ENCODE measurements at places on chromosomes 12 and 14. TPM values are rescaled to one million over a fixed set of nuclear protein-coding genes. Genes with fewer than 3 reads are reported as not detected.

DNA sequence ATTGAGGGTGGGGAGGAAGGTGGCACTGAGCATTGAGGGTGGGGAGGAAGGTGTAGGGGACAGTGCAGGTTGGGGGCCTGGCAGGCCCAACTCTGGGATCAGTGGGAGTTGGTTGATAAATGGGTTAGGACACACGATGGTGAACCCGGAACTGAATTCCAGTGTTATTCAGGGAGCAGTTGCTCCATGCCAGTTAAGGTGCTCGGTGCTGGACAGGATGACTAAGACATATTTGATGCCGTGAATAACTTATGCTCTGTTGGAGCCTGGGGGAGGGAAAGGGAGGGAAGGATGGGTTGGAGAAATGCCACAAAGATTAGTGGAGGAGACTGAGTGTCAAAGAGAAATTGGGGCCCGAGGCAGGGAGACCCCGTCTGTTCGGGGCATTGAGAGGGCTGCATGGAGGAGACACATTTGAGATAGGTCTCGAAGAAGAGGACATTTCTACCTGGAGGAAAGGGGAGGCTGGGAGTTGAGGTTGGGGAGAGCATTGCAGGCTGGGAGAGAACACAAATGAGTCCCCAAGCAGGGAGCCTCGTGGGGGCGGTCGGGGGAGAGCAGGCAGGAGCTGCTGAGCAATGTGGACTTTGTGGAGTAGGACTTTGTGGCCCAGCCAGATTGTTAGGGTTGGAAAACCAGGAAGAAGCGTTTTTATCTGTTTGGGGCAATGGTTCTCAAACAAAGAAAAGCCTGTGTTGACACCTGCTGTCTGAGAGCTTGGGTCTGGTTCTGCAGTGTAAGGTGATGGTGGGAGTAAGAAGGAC lies 65.3 kb downstream of the IQSEC3 start:
- DNase-seq = no peak
- H3K27ac ChIP-seq = no peak overlapping the region
- no peak overlapping the region for H3K4me3 ChIP-seq
- no peaks in the 10 kb centered on the region for H3K27me3 ChIP-seq
- H3K36me3 ChIP-seq = no peaks in the 10 kb centered on the region

Gene ARHGAP5
- total RNA-seq = 49.4 TPM

DNA sequence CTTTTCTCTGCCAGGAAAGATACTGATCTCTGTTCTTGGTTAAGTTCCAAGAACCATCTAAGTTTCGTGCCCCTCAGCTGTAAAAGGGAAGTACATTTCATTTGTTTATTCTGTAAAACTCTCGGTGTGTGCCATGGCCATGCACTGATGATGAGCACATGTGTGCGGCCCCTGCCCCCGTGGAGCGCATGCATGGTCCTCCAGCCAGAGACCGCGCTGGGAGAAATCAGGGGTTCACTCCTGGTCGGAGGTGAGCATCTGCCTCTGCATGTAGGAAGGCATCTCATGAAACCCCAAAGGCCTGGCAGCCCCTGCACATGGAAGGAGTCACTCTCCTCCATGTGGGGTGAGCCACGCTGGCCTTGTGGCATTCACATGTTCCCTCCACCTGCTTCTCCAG lies 102.5 kb upstream of the RTL1 start:
- H3K27me3 ChIP-seq = peaks cover 18% of the 10 kb centered on the region
- peak overlapping the region; percentile 27 for H3K27ac ChIP-seq
- peak overlapping the region; percentile 50 for H3K4me3 ChIP-seq

DNA sequence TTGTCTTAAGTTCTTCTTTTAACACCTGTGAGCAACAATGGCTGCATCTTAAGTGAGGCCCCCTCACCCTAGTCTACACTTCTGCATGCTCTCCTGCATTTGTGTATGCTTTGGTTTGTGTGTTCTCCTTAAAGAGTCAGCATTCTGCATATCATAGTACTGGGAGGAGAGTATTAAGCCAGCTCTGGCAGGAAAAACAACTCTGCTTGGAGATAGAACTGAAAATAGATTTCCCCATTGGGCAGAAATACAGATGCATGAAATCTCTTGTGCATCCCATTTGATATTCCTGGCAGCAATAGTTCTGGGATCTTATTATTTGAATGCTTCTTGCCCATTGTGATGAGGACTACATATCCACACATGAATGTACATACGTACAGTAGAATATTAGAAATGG lies 70.6 kb upstream of the PRICKLE1 start:
- H3K27ac ChIP-seq = no peak overlapping the region
- no peaks in the 10 kb centered on the region for H3K4me1 ChIP-seq
- no peak overlapping the region for H3K4me3 ChIP-seq
- no peaks in the 10 kb centered on the region for H3K36me3 ChIP-seq
- DNase-seq = no peak

Gene IL23A
- 10.9 TPM for total RNA-seq

DNA sequence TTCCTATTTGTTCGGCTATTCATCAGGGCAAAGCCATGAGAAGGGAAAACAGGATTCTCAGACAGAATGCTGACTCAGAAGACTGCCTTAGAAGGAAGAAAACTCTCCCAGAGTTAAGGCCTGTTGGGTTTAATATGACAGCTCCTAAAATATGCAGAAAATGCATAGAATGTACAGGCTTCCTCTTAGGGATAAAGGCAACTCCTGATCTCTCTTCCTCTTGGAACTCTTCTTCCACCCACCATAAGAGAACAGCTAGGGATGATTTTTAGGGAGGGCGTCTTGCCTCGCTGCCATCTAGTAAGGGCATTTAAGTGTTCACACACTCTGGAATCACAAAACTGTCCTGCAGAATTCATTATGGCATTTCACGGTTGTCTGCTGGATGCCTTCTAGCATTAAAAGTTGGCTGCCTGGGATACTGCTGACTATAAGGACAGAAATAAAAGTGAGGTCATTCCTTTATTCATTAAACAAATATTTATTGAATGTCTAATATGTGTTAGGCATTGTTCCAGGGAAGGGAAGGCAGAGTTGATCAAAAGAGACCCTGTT lies 73.7 kb downstream of the DCAF5 start:
- peaks cover 5% of the 10 kb centered on the region for H3K4me1 ChIP-seq
- H3K36me3 ChIP-seq = peaks cover 29% of the 10 kb centered on the region
- no peak overlapping the region for H3K27ac ChIP-seq
- no peak overlapping the region for H3K4me3 ChIP-seq
- no peak for DNase-seq
- no peaks in the 10 kb centered on the region for H3K27me3 ChIP-seq

DNA sequence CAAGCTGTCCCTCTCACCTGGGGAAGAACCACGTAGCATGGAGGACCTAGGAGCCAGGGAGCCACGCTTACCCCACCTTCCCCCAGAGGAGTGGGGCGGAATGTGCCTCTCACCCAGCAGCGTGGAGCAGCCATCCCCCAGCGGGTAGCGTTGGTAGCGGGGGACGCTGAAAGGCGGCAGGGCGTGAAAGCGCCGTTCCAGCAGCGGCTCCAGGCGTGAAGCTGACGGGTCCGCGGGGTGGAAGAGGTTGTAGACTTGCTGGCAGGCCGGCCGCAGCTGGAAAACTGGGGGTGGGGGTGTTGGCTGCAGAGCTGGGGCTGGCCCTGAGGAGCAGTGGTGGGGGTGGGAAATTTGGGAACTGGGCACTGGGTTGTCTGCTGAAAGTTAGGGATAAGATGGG lies 11.9 kb downstream of the ARL6IP4 start:
- H3K27me3 ChIP-seq = no peaks in the 10 kb centered on the region
- H3K36me3 ChIP-seq = no peaks in the 10 kb centered on the region
- no peak for DNase-seq
- H3K27ac ChIP-seq = no peak overlapping the region
- no peak overlapping the region for H3K4me3 ChIP-seq

- H3K4me1 ChIP-seq = peaks cover 16% of the 10 kb centered on the region
- no peaks in the 10 kb centered on the region for H3K36me3 ChIP-seq
Observed at GRCh38 chr12:107779077-107779831, 4.8 kb downstream of the ASCL4 start.

All from activated naive CD8-positive, alpha-beta T cell treated with anti-CD3 and anti-CD28 coated beads, Interleukin-2, amount 10 ng/mL, durations not matched to agents 7 days and 5 days (primary cell).